ENCODE measurements at places on chromosomes 12 and 14.

DNA sequence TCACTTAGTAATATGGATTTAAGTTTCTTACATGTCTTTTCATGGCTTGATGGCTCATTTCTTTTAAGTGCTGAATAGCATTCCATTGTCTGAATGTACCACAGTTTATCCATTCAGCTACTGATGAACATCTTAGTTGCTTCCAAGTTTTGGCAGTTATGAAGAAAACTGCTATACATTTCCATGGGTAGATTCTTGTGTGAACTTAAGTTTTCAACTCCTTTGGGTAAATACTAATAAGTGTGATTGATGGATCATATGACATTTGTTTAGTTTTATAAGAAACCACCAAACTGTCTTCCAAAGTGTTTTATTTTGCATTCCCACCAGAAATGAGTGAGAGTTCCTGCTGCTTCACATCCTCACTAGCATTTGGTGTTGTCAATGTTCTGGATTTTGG is 119.2 kb downstream of the NAV3 start:
- DNase-seq, result no peak

DNA sequence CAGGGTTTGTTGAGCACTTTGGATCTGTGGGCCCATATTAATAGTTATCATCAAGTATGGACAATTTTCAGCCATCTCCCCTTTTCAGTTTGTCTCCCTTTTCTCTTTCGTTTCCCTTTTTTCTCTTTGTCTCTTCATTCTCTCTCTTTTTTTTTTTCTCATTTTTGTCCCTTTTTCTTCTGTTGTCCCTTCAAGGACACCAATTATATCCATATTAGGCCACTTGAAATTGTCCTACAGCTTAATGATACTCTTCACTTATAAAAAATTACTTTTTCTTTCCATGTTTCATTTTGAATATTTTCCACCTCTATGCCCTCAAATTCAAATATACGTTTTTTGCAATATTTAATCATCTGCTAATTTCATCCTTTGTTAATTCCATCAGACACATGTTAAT is 53.3 kb downstream of the MAP4K5 start:
- no peak for DNase-seq

- no peak for DNase-seq
Observed at GRCh38 chr12:64895526-64895925, 71.1 kb downstream of the TBC1D30 start.

DNA sequence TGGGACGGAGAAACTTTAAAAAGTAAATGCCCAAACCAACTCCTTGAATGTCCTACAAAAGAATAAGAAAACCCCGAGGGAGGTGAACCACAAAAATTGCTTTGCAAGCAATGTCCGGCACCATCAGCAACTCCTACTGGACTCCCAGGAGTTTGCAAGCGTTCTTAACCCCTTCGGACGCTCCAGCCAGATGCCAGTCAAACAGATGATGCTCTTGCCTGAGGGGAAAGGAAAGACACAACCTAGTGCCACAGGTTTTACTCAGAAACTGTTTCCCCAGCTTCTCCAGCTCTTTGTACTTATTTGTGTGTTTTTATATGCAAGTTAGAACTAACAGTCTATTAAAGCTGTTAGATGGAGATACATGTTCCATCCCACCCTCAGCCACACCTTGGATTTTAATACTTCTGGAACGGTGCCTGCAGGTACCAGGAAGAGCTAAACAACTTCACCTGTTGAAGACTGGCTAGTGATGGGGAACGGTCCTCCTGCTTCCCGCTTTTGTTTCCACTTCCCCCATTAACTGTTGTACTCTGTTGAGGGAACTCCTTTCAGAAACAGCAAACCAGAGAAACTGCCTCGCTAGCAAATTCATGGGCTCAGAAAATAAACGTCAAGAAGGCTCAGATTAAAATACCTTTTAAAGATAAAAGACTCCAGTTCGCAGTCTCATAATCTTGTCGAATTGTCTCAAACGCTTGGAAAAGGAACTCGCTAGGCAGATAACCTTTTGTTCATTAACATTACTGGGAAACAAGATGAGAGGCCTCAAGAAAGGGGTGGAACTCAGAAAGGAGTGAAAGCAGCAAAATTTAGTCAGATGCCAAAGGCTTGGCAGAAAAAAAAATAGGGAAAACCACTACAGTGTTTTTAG is 1.1 kb upstream of the FERMT2 start:
- DNase-seq, result no peak

DNA sequence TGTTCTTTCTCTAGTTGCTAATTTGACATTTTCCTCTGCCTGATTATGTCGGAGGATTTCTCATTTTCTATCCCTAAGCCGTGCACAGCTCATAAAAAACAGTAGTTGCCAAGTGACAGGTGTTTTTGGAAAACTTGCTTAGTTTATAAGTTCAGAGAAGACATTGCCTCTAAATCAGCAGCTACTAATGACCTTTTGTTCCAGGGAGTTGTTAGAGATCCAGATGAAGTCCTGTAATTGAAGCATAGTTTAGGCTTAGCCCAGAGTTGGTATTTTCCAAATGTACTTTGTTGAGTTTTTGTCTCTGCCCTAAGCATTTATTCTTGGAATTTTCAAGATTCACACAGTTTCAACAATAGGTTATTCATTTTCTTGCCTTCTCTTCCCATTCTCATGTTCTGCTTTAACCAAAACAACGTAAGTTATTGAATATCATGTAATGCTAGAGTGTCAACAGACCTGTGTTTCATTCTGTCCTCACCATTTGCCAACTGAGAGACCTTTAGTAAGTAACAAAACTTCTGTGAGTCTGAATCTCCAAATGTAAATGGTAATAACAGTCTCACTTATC is 110.0 kb upstream of the SLCO1C1 start:
- DNase-seq, result no peak

DNA sequence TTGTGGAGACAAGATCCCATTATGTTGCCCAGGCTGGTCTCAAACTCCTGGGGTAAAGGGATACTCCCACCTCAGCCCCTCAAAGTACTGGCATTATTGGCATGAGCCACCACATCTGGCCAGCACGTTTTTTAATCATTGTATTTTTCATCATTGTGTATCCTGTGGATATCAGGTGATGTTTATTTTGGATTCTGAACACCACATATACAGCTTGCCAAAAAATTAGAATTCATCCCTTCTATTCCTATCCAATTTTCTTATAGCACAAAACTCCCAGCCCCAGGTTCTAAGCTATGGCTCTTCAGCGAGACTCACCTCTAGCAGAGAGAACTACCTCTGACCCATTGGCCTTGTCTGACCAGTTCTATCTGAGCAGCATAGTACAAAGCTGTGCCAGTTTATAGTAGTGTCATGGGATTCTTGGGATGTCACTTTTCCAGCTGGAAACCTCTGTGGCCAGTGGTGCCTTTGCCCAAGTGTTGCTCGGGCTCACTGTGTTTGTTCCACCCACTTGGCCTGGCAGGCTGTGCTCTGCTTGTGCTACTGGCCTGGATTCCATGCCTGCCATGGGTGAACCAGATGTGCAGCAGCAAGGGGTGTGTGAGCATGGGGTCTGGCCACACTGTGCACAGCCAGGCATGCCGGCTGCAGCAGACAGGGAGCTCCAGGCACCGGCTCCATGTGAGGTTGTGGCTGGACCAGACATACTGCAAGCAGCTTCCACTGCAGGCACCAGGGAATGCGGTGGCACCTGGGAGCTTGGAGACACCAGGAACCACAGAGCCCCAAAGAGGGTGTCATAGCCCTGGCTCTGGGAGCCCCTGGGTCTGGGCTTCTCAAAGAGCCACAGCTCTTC is 37.2 kb downstream of the TIMELESS start:
- no peak for DNase-seq

All from MM.1S (cell line).